T-helper 22 cell (primary cell): ENCODE measurements at places on chromosomes 5 and 9.

- no peak for DNase-seq
Measured at GRCh38 chr5:40204144-40204543, 475.6 kb upstream of the PTGER4 start.

DNA sequence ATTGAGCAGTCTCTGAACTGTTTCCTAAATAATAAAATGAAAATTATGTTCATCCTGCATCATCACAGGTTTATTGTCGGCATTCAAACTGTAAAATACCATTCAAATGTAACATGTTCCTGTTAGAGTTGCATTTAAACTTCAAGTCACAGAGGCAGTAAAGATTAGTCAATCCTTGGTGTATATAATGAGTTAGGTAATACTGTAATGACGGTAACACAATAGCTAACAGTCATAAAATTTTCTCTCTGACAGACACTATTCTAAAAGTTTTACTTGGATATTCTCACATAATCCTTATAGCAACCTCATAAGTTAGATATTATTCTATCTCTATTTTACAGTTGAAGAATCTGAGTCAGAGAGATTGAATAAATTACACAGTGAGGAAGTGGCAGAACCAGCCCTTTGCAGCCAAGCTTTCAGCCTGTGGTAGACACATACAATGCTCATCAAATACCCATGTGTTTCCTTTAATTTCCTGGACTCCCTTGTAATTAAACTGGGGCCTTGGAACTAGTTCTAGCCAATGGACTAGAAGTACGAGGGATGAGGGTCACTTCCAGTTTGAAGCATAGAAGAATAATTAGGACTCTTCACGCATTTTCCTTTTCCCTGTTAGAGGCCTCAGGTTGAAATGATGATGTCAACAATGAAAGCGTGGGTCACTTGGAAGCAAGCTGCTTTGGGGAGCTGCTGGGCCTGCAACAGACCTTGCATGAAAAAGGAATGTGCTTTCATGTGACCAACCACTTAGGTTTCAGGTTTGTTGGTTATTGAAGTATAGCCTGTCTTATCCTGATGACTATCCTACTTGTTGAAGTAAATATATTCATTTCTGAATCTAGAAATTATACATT, 12.3 kb upstream of the CAST start:
- DNase-seq = no peak

DNA sequence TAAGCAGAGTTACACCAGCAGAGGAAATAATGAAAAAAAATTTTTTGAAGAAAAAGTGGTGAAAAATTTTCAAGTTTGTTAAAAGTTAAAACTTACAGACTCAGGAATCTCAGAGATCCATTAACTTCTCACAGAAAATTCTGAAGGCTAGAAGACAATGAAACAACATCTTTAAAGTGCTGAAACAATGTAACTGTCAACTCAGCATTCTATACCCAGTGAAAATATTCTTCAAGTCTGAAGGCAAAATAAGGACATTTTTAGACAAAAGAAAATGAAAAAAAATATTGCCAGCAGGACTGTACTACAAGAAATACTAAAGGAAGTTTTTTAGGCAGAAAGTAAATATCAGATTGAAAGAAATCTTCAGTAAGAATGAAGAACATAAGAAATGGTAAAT, 36.7 kb upstream of the RGMB start:
- DNase-seq = no peak

DNA sequence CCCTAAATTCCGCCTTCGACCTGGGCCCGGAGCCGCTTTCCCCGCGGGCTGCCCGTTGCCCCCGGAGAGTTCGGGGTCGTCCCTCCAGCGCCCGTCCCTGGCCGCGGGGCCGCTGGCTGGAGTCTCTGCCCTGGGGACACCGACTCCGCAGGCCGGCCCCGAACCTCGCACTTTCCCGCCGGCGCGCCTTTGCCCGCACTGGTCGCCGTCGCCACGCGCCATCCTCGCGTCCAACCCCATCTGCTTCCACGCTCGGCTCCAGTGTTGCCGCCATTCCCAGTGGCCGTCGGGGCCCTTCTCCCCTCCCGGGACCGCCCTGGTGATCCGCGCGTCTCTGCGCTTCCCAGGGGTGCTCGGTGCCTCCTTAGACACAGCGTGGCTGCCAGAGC, 11.0 kb downstream of the LHX3 start:
- no peak for DNase-seq

DNA sequence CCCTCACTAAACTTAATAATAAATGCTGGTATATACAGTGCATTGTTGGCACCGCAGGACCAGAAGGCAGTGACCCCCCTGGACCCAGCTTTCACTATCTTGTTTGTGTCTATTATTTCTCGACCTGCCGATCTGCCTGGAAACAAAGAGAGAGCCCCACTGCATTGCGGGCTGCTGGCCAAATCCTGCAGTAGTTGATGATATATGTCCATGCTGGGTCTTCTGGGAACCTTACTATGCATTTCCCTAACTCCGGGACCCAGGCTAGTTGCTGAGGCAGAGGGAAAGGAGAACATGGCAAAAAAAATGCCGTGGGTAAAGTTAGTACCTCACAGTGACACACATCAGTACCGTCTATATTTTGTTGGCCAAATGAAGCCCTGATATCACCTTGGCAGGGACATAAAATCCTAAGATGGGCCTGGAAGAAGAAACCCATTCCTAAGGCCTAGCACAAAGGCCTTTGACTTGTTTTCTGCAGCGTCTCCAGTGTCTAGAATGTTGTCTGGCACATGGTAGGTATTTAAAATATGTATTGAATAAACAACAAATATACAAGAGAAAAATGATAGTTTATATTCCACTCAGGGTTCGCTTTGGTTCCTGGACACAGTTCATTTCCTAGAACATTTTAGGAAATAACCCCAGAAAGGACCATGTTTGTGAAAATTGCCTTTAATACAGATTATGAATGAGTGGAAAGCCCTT, 46.1 kb downstream of the NMUR2 start:
- DNase-seq = no peak

- no peak for DNase-seq
Measured at GRCh38 chr5:101687349-101687985, 608.6 kb downstream of the SLCO4C1 start.
